ENCODE measurements at places on chromosomes 6 and 20.

DNA sequence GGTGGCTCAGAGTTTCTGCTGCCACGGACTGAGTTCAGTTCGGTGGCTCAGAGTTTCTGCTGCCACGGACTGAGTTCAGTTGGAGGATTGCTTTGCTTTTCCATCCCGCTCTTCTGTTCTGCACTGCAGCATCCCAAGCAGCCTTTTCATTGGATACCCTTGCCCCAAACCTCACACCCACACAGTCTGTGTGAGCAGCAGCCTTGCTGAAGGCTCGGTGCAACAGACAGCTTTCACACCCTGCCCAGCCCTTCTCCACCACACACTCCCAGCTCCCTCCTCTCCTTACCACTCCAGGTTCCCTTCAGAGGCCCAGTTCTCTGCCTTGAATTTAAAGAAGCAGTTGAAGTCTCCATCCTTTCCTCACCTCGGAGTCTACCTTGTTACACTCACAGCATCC, 52.5 kb upstream of the CHD6 start:
- no peak for DNase-seq

DNA sequence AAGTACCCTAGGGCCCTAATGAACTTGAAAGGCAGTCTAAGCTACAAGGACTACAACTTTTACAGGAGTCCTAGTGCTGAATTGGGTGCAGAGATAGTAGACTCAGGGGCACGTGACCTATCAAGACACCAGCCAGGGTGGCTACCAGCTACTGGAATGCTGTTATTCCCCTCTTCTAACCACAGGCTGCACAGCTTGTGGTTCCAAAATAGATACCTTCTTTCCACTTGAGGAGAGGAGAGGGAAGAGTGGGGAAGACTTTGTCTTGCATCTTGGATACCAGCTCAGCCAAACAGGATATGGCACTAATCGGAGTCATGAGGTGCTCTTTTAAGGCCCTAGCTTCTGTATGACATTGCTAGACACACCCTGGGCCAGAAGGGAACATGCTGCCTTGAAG, 60.0 kb upstream of the MTRF1L start:
- no peak for DNase-seq

DNA sequence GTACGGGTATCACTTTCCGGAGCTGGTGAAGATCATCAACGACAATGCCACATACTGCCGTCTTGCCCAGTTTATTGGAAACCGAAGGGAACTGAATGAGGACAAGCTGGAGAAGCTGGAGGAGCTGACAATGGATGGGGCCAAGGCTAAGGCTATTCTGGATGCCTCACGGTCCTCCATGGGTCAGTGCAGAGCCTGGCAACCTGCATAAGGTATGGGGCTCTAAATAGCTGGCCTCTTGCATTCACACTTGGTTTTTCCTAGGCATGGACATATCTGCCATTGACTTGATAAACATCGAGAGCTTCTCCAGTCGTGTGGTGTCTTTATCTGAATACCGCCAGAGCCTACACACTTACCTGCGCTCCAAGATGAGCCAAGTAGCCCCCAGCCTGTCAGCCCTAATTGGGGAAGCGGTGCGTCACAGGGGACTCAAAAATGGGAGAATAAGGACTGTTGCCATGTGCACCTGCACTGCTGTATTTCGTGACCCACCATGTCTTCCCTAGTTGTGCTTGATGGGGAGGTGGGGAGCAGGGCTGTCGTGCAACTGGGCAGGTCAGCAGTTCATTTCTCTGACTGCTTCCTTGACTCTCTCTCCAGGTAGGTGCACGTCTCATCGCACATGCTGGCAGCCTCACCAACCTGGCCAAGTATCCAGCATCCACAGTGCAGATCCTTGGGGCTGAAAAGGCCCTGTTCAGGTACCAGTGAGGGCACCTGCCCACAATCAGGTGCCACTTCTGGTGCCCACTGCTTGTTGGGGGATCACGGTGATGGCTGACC, 3.1 kb downstream of the NOP56 start:
- DNase-seq = no peak

DNA sequence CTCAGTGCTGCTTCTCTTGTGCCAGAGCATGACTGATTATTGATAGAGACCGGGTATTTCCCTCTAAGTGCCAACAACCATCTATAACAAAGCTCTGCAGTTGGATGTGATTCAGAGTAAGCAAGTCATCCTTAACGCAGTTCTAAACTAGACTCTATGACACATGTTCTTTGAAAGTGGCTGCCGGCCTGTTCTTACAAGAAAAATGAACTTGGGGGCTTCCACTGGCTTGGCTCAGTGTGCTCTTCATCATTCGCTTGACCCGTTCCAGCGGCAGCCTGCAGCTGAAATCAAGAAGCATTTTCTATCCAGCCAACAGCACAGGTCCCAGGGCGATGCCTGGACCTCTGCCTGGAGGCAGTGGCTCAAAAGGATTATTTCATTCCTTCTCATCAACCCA, 29.8 kb downstream of the GFOD1 start:
- peak; percentile 49 for DNase-seq

- DNase-seq = no peak
Measured at GRCh38 chr20:48740292-48740649, 87.5 kb downstream of the PREX1 start.

DNA sequence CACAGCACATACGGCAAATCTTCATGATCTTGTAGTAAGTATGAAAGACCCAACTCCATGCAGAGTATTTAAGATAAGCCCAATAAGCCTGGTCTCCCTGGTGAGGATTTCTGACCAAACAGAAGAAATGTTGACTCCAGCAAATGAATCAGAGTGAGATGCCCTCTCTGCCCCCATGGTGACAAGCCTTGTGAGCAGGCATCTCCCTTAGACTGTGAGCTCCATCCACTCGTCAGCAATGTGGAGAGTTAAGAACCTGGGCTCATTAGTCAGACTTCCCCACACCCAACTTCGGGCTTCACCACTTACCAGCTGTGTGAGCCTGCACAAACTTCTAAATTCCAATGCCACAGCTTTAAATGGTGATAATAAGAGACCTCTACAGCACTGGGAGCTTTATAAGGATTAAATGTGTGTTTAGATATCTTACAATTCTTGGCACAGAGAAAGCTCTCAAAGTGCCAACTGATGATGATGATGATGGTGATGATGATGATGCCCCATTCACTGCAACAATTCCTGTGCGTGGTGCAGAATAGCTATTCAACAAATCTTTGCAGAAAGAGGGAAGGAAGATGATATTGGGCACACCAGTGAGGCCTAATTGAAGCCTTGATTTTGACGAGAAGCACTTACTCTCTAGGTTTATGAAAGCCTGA, 253.4 kb upstream of the TAB2 start:
- no peak for DNase-seq

DNA sequence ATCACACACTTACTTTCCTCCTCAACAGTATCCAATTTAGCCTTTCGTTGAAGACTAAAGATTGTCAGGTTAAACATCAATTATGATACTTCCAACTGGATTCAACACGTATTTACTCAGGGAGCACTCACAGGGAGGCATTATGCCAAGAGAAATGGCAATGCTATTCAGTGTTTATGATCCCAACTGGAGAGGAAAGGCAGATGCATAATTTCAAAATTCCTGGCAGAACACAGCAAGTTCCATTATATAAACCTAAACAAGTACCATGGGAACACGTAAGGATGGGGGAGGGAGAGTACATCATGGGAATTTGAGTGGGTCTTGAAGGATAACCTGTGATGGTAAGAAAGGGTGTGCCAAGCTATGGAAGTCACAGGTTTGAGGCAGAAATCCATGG, 112.7 kb downstream of the ISM1 start:
- no peak for DNase-seq

GRCh38 chr6:7121700-7122241, 14.0 kb downstream of the RREB1 start:
- no peak for DNase-seq

GRCh38 chr20:9935285-9935684, 96.4 kb upstream of the PAK5 start:
- DNase-seq = no peak

GRCh38 chr6:49328051-49328744, 134.9 kb downstream of the MMUT start:
- DNase-seq = no peak

DNA sequence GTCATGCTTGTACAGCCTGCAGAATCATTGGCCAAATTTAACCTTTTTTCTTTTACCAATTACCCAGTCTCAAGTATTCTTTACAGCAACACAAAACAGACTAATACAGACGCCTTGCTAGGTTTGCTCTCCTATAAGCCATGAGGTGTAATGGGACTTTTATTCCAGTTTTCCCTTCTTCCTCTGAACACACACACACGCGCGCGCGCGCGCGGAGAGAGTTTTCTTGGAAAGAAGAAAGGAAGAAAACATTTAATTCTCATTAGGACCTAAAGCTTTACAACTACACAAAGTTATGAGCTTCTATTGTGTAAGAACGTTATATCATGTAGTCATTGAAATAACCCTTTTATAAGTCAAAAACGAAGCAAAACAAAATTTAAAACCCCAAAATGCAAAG, 681.6 kb upstream of the FLRT3 start:
- no peak for DNase-seq

DNA sequence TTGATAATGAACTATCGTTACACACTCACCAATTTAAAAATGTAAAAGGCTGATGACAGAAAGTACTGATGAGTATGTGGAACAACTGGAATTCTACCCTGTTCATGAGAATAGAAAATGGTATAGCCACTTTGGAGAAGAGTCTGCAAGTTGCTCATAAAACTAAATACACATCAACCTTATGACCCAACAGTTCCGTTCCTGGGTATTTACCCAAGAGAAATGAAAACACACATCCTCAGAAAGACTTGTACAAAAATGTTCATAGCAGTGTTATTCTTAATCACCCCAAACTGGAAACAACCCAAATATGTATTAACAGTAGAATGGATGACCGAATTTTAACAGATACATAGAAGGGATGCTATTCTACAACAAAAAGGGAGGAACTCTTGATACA, 145.7 kb upstream of the LRFN2 start:
- no peak for DNase-seq

- no peak for DNase-seq
Measured at GRCh38 chr6:83985308-83985713, 48.3 kb upstream of the MRAP2 start.

- DNase-seq = peak; percentile 38
Measured at GRCh38 chr6:37314487-37315156, 39.2 kb upstream of the RNF8 start.

DNA sequence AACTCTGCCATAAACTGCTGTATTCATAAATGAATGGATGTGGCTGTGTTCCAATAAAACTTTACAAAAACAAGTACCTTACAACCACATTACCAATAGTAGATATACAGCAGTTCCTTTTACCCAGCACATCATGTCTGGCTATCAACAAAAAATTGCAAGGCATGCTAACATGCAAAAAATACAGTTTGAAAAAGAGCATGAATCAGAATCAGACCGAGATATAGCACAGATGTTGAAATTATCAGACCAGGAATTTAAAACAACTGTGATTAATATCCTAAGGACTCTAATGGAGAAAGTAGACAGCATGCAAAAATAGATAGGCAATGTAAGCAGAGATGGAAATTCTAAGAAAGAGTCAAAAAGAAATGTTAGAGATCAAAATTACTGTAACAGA, 8.4 kb upstream of the NUS1 start:
- peak; percentile 2 for DNase-seq

DNA sequence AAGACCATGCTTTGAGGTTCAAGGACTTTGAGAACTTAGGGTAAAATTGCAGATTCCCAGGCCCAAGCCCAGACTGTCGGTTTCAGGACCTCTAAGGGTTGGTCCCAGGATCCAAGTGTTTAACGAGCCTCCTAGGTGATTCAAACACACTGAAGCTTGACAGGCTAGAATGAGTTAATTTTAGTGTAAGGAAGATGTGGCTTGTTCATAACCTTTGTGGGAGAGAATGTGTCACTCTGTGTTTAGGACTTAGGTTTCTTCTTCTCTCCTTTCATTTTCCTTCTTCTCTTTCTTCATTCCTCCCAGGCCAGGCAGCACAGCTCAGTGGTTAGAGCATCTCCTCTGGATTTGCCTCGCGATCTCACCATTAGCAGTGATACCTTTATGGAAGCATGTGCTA, 104.8 kb upstream of the KCNG1 start:
- no peak for DNase-seq

DNA sequence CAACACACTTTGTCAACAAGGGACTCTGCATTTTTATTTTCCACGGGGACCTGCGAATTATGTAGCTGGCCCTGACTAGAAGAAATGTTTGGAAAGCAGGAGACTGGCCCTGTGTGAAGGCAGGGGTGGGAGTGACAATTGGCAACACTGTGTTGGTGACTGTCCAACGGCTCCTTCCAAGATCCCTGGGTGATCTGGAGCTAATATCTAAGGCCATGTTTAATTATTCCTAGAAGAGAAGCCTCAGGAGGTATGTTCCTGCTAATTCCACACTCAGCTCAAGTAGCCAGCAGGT, 13.7 kb downstream of the SLC22A23 start:
- no peak for DNase-seq

- peak; percentile 33 for DNase-seq
Measured at GRCh38 chr20:973785-974194, 28.3 kb downstream of the RSPO4 start.

DNA sequence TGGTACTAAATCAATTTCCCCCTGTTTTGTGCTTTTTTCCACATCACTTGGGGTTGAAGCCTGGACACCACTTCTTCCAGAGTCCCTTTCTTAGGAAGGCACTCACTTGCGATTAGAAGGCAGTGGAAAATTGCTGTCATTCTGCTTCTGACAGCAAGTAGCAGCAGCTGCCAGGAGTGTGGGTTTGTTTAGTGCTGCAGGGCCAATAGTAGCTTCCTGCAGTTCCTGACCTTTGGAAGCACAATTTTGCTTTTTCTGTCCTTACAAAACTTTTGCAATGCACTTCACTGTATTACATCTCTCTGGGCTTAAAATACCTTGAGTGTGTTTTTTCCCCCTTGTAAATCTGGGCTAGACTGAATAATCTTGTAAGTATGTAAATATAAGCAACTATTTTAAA, 12.5 kb upstream of the HLA-DRA start:
- peak; percentile 3 for DNase-seq

DNA sequence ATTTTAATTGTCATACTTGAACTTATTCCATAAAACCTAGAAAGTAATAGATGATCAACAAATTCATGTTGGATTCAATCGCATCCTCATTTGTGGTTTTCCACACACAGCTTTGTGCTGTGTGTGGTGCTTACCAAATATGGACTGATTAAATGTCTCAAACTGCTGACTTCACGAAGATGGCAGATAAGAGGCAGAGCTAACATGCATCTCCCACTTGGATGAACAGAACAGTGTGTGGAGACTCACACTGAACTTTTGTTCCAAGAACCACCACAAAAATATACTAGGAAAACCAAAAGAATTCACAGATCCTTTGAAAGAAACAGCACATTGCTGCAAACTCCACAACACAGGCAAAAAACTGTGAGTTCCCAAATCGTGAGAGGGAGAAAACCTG, 603.7 kb downstream of the TENT5A start:
- DNase-seq = peak; percentile 66

DNA sequence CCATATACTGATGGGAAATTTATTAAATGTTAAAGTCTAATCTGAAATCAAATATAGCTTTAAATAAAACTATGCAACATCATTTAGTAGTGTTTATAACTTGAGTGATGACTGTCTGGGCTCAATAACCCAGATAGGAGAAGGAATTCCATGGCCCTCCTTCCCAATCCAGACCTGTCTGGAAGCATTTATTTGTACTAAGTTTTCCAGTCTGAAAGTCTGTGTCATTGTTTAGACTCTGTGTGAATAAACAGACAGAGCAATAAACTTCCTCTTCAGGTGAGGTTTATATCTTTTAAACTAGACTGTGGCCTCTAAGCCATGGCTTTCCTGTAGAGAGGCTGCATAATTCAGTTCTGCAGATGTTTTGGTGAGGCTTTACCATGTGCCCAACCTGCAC, 176.4 kb downstream of the SOX4 start:
- DNase-seq = peak; percentile 56

GRCh38 chr20:17229256-17229655, 2.4 kb downstream of the PCSK2 start:
- no peak for DNase-seq
